ENCODE measurements at places on chromosomes 1 and 21.

GRCh38 chr1:2974701-2975301 is 46.5 kb upstream of the ACTRT2 start:
- DNase-seq, result no peak

- no peak for DNase-seq
Measured at GRCh38 chr1:47590523-47591225, 152.8 kb downstream of the FOXD2 start.

- DNase-seq, result peak; percentile 59
Measured at GRCh38 chr1:209674957-209675564, at the start of gene G0S2. G0S2 (plus strand) TSS chr1:209675412; CDS start chr1:209675685, 273 bp downstream.

GRCh38 chr1:46527474-46528296 is 23.8 kb downstream of the KNCN start:
- DNase-seq, result peak; percentile 80

GRCh38 chr1:200896531-200897196 is 2.0 kb downstream of the INAVA start:
- DNase-seq, result no peak

GRCh38 chr1:147804942-147805723 is 44.7 kb upstream of the GJA5 start:
- DNase-seq, result no peak

DNA sequence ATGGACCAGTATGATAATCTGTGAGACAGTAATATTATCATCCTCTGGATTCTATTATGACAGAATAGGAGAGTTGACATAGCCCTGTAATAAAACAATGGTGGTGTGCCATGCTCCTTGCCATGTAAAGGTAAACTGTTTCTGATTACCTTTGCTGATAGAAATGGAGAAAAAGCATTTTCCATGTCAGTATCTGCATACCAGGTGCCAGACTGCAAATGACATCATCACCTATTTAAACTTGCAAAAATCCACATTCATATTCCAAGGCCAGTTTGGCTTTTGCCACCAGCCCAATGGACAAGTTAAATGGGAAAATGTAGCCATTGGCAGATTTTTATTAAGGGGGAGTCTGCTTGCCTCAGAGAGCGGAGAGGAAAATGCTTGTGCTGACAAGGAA is 23.9 kb upstream of the ABCD3 start:
- DNase-seq, result no peak

DNA sequence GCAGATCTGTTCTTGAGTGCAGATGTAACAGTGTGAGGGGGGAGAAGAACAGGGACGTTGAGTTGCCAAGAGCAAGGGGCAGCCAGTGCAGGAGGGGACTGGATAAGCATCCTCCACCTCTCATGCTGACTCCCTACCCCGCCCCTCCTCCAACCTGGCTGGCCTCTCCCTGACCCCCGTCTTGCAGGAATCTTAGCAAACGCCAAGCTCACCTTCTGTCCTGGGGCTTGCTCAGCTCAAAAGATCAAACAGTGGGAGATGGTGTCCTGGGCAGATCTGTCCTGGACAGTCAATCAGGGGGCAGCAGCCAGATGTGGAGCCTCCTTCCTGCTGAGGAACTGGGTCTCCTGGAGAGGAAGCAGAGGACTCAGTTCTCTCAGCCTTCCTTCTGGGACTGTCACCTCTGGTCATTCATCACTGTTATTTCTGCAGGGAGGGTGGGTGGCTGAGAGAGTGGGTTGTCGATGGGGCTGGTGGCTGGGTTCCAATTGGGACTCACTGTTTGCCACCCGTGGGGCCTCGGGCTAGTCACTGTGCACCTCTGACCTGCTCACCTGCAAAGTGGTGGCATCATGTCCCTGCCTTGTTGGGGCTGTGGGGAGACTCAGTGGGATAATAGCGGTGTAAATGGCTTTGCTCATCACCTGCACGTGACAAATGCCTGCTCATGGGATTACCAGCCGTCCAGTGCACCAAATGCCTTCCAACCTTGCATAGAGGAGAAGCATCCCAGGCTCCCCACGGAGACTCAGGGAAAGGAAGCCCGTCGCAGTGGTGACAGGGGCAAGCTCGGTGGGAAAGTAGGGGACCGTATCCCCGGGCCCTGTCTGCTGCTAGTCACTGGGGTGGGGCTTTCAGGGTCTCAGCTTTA is 154.4 kb downstream of the PTPRU start:
- DNase-seq, result no peak

DNA sequence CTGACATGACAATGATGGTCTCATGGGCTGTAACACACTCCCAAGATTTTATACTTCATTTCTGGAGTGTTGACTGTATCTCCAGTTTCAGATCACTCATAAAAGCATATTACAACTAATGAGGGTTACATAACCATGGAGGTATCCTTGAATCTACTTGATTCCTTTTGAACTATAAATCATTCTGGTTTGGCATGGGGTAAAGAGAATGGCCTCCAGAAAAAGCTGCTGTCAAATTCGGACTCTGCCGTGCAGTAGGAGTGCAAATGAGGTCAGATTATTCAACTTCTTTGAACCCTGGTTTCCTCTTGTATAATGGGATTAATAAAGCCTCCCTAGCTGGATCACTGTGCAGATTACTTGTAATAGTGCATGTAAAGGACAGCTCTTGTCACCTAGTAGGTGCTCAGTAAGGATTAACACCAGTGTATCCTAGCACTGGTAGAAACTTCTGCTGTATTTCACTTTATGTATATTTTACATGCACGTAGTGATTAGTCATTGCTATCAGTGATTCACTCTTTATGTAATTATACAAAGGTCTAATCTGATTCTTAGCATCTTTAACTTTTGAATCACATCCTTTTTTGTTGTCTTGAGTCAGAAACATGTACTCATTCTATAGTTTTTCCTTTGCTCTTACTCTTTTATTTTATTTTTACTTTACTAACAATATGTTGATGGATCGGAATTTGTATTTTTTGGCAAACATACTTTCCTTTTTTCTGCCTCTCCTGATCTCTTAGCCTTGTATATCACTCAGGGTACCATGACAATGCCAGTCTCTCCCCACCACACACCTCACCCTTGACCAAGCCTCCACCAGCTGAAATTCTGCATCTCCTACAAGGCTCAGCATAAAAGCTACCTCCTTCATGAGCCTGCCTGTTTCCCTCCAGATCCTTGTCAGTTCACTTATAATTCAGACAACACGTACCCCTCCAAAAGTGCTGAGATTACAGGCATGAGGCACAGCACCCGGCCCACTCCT is 3.2 kb downstream of the LRRC8C start:
- DNase-seq, result no peak

DNA sequence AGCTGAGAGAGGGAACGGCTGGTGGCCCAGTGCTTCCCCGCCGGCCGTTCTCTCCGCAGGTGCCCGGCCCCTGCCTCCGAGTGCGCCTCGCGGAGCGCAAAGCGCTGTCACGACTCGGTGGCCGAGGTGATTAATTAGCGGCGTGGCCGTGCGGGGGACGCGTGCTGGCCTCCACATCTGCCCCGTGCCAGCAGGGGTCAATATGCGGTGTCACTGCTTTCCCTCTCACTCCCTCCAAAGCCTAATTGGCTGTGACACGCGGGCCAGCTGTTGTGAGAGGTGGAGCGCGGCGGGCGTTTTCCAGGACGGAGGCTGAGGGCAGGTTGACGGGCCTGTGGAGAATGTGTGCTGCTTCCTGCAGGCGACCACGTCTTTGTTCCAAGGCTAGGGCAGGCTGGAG is 239.0 kb downstream of the LMX1A start:
- no peak for DNase-seq

DNA sequence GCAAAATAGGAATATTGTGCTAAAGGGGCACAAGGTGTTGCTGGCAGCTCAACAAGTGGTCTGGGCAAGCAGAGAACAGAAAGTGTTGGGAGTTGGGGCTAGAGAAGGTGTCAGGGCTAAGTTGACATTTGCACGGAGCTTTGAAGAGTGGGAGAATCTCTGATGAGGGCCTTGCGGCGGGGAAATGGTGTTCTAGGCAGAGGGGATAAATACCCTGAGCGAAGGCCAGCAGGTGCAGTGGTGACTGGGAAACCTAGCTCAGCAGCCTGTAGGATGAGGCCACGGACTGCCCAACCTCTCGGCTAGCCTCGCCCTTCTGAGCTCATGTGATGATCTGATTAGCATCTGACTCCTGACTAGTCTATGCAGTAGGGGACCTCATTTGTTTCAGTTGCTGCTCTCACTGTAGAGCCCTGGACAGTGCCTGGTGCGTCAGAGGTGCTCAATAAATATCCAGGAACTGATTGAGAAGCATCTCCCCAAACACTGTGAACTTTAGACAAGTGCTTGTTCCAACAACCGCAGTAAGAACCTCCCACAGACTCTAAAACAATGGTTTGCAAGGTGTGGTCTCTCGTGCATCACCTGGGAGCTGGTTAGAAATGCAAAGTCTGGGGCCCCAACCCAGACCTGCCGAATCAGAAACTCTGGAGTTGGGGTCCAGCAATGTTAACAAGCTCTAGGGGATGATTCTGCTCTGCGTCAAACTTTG is 1.0 kb upstream of the FOXO6 start:
- no peak for DNase-seq

DNA sequence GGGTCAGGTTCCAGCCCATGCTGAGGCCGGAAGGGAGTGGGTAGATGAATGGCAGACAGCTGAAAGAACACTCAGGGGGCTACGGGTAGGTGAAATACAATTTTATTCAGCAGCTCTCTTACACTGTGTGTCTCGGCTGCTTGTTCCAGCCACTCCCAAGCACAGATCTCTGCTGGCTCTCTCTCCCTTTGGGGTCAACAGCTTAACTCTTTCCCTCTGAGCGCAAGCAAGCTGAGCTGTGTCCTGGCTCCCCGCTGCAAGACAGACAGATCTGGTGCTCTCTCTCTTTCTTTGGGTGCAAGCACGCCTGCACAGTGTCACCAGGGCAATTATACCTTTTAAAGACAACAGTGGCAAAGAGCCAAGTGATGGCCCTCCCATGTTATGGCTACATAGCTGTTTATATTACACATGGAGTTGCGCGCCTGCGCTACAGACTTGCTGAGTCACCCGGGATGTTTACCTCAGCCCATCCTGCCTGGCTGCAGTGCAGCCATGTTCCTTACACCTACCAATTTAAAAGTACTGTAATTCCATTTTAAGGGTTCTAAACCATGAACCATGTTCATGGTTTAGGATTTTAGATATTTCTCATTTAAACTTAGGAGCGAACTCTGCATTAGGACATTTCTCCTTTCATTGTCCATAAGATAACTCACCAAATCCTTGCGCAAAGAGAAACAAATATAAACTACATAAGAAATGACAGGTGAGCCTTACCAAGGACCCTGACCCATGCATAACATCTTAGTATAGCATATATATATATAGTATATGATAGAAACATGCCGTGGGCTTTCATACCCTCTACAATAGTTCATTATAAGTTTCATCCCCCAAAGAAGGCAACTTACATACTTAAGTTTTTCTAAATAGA is 396.5 kb downstream of the SMYD3 start:
- DNase-seq, result no peak

DNA sequence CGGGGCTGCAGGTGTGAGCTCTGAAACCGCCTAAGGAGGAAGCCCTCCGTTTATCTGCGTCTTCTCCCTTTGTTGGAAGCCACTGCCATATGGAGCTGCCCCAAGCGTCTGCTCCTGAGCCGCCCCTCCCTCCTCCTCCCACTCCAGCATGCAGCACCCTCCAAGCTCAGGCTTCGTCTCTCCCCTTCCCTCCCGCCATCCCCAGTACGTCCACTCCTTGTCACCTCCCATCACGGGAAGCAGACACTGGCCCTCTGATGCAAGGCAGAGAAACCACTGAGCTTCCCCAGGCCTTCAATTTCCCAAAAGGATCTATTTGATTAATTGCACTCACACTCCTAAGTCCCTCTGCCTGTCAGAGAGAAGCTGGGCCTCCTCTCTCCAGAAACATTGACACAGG is 52.5 kb downstream of the NFASC start:
- no peak for DNase-seq

- DNase-seq, result peak; percentile 66
Measured at GRCh38 chr1:203649551-203649998, 22.9 kb downstream of the ATP2B4 start.

DNA sequence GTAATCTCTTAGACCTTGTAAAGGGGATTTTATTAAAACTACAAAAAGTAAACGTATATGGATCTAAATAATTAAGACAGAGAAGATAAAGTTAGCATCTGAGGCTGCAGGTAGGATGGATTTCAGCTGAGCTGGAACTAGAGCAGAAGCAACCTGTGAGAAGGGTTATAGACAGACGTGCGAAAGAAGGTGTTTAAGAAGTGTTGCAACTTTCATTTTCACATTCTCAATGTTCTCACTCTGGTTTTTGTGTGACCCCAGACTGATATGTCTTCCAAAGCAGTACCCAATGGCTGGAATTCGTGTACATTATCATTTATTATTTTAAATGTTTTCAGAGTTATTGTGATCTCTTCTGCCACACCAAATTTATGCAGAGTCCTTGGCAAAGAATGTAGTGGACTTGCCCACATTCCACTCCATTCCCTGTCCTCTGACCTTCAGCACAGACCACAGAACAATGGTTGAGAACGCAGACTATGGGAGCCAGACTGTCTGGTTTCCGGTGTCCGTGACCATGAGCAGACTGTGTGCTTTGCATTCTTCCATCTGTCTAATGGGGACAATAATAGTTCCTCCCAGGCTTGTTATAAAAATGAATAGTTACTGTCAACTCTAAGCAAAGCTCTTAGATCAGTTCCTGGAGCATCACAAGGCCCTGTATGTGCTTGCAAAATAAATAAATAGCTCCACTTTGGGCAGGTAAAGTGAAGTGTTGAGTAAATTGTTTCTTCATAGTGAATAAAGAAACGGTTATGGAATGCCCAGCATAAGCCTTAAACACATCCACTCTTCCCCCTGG is 140.6 kb upstream of the SAMSN1 start:
- DNase-seq, result no peak

- no peak for DNase-seq
Measured at GRCh38 chr21:36889401-36889800, 77.1 kb downstream of the HLCS start.

GRCh38 chr1:226581650-226582330 is 33.2 kb downstream of the STUM start:
- no peak for DNase-seq

- DNase-seq, result no peak
Measured at GRCh38 chr1:103582464-103582863, 11.1 kb downstream of the AMY2B start.

- DNase-seq, result no peak
Measured at GRCh38 chr1:21100481-21100921, 76.2 kb downstream of the EIF4G3 start.

DNA sequence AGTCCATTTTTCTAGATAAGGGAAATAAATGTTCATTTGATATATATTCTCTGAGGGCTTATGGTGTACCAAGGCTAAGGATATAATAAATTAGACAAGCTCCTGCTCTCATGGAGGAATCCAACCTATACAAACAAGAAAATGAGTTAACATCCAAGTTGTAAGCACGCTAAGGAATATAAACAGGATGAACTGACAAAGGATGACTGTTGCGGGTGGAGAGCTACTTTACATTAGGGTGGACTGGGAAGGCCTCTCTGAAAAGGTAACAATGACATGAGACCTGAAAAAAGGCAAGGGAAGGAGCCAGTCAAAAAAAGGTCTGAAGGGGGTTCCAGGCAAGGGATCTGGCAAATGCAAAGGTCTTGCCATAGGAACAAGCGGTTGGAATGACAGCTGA is 3.1 kb downstream of the BCAR3 start:
- no peak for DNase-seq

- DNase-seq, result no peak
Measured at GRCh38 chr1:184032306-184032929, 5.1 kb downstream of the COLGALT2 start.

- no peak for DNase-seq
Measured at GRCh38 chr1:4328402-4329071, 325.9 kb upstream of the AJAP1 start.
